Eye (tissue), 1 donor: ENCODE measurements at places on chromosomes 2 and 18.

DNA sequence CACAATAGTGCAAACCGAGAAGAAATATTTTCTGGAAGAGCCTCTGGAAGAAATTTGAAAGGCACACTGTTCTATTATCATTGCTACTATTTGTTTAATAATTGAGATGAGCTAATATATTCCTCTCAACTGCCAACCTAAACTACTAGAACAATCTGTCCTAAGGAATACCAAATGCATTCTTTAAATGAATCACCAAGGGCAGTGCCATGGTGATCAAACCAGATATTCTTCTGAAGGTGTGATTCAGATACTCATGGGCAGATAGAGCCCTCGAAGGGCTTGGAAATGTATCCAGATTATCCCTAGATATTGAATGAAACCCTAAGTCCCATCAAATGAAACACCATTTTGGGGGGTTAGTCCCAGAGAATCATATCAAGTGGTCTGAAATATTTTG is 76.6 kb downstream of the FIGN start:
- DNase-seq = no peak

DNA sequence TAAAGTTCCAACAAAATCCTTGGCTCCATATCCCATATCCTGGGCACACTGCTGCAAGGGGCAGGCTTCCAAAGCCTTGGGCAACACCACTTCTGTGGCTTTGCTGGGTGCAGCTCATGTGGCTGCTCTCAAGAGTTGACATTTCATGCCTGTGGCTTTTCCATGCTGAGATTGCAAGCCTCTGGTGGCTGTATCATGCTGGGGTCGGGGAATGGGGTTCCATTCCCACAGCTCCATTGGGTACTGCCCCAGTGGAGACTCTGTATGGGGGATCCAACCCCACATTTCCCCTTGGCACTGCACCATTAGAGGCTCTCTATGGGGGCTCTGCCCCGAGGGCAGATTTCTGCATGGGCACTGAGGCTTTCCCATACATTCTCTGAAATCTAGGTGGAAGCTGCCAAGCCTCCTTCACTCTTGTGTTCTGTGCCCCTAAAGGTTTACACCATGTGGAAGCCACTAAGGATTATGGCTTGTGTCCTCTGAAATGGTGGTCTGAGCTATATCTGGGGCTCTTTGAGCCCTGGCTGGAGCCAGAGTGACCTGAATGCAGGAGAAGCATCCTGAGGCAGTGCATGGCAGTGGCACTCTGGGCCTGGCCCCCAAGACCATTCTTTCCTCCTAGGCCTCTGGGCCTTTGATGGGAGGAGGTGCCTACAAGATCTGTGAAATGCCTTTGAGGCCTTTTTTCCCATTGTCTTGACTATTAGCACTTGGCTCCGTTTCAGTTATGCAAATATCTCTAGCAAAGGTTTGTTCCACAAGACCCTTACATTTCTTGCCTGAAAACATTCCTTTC is 107.9 kb downstream of the PTGR3 start:
- DNase-seq = no peak

GRCh38 chr2:127149384-127149783 is 42.4 kb upstream of the BIN1 start:
- no peak for DNase-seq

DNA sequence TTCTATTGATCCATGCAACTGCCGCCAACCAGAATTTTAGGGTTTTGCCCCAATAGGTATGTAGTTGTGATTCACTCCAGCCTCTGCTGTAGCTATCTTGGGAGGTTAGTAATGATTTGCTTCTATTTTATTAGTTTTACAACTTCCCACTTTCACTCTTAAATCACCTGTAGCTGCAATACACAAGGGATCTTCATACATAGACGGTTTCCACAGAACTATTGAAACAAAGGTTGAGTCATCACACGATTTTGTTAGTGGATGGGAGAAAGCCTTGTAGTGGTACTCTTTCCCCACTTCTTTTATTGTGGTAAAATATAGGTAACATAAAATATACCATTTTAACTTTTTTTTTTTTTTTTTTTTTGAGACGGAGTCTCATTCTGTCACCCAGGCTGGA is 104.2 kb upstream of the SPRED2 start:
- no peak for DNase-seq

DNA sequence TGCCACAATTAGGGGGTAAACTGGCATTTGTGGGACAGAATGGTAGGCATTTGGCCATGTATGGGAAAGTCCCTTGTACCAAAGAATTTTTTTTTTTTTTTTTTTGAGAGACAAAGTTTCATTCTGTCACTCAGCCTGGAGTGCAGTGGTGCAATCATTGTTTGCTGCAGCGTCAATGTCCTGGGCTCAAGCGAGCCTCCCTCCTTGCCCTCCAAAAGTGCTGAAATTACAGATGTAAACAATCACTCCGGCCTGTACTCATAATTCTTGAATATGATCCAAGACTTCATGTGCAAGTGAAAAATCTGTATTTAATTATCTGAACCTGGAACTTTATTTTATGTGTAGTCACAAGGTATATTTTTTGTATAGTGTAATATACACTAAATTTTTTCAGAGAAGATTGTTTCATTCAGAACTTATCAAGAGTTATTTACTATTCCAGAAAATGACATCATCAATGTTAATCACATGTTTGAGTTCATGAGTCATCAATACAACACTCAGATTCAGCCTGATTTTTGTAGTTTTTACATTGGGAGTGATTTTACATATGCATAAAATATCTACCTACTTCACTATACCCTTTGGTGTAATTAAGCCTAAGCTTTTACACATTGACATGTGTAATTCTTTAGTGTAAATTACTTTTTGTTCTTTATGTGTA is 138.7 kb upstream of the L3MBTL4 start:
- DNase-seq = no peak

- no peak for DNase-seq
These were observed 212.6 kb downstream of the SH3RF3 start for GRCh38 chr2:109341355-109342255.

- peak; percentile 88 for DNase-seq
These were observed 151.7 kb upstream of the ZNF521 start for GRCh38 chr18:25503567-25504081.

DNA sequence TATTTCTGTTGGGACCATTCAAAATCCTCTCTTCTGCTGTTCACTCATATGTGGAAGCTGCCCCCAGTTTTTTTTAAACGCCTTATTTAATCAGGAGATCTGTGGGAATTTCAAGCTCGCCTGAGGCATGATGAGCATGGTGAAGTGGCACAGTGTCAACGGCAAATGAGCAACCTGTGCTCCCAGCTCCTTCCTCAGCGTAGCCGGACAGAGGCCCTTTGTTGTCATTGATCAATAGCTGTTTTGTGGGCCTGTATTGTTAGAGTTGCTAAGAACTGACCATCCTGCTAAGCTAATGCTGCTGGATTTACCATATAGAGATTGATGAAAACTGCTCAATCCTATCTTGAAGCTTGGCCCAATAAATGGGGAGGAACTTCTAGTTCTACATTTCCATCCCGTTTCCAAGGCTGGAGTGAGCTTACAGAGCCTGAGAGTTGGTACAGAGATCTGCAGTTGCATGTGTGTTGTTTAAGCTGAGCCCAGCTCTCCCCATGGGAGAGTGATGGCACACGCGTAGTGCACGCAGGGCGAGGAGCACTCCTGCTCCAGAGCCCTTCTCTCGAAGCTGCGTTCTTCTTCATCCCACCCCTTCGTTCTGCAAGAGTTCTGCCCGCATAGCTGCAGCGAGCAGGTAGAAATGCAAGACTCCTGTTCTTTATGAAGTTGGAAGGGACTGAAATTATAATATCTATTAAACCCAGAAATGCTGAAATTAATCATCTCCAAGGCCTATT is 108.8 kb downstream of the RTN4 start:
- DNase-seq = no peak

DNA sequence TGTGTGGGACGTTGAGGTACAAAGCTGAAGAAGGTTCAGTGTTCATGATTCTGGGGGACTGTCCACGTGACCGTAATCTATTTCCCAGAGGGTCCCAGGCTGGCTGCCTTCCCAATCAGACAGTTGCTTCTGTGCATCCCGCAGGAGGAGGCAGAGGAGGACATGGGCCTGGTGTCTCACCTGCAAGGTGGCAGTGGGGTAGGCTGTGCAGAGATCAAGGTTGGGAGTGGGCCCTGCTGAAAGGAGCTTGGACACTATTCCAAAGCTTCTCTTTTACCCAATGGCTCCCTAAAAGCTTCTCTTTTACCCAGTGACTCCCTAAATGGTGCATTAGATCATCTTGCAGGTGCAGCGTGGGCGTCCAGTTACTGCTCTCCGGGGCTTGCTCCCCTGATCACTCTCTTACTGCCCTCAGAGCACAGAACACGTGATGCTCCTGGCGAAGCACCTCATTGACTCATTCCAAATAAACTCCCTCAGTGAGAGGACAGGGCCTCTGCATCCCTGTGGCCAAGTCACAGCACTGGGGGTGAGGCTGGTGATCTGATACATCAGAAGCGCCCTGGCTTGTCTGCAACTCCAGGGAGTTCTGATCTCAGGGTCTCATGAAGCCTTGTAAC is 41.5 kb downstream of the RNF144A start:
- DNase-seq = no peak

- DNase-seq = peak; percentile 10
These were observed 63.7 kb downstream of the COL4A3 start for GRCh38 chr2:227228061-227228667.
